Mucosa of gallbladder (tissue), 1 donor: ENCODE measurements at places on chromosomes 16 and 17. TPM values are rescaled to one million over a fixed set of nuclear protein-coding genes. Genes with fewer than 3 reads are reported as not detected.

Gene PERCC1
- not detected for total RNA-seq

Gene HOXB6
- total RNA-seq: 2.0 TPM

Gene TERB1
- total RNA-seq: not detected

Gene KRT24
- total RNA-seq: 0.17 TPM

Gene NOG
- 0.20 TPM for total RNA-seq

Gene PABPN1L
- total RNA-seq: not detected

Gene CACNA1G
- total RNA-seq: 0.26 TPM

- DNase-seq: peak; percentile 87
These were observed 11.2 kb downstream of the SPNS3 start for GRCh38 chr17:4444782-4445473.

GRCh38 chr17:82179946-82180475 lies 32.6 kb downstream of the CCDC57 start:
- no peak for DNase-seq

- DNase-seq: no peak
These were observed 17.7 kb downstream of the SLC7A6 start for GRCh38 chr16:68282064-68282452.

GRCh38 chr16:27618606-27619327 lies 68.8 kb downstream of the KATNIP start:
- no peak for DNase-seq

GRCh38 chr16:56932721-56933619 lies 1.0 kb downstream of the HERPUD1 start:
- DNase-seq: peak; percentile 89

- DNase-seq: no peak
These were observed 52.8 kb downstream of the CDH11 start for GRCh38 chr16:65069065-65069464.

- DNase-seq: no peak
These were observed 741 bp downstream of the PLK1 start for GRCh38 chr16:23679274-23679985.

DNA sequence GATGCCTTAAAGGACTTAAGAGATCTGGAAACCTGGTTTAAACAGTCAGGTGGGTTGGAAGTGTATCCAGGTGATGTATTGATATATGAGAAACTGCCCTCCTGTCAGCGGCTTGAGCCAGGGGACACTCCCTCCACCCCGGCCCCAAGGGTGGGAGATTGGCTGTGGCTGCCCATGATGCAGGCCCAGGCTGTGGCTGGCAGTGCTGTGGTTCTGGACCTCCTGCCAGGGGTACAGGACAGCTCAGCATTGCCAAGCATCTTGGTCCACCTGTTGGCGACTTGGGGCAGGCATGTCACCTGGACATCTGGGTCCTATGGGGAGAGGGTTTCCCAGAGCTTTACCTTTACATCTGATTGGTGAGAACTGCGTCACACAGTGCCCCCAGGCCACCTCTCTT lies 201.0 kb downstream of the SPECC1 start:
- no peak for DNase-seq

DNA sequence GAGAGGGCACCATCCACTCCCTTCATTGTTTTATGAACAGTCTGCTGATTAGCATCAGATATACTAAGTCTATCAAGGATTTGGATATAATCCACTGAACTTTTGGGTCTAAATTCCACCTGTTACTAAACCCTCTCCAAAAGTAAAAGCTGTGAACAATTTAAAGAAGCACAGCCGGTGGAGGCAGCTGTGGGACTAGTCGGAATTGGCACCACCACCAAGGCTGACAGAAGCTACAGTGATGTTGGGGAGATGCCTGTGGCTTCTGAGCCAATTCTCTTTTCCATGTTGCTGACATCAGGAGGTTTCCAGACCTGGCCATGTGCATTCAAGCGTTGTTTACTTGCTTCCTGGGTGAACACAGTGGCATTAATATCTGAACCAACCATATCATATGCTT lies 679.0 kb upstream of the CA10 start:
- no peak for DNase-seq

GRCh38 chr16:82700541-82701235 lies 73.9 kb downstream of the CDH13 start:
- no peak for DNase-seq

DNA sequence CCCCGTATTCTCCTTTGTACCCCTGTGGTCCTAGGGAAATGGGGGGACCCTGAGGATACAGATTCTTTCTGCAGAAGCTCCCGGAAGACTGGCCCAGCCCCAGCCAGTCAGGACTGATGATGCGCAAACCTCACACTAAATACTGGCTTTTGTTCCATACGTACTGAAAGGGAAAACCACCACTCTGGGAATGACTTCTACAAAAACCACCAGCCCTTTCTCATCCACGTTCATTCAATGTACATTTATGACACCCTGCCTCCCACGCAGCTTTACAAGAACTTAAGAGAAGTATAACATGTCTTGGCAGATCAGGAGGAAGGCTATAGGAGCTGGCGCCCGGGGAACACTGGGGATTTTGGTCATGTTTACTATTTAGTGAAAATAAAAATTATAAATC lies 70.6 kb downstream of the MARCHF10 start:
- DNase-seq: no peak

GRCh38 chr16:70253291-70254106 lies 1.8 kb upstream of the EXOSC6 start:
- DNase-seq: no peak

DNA sequence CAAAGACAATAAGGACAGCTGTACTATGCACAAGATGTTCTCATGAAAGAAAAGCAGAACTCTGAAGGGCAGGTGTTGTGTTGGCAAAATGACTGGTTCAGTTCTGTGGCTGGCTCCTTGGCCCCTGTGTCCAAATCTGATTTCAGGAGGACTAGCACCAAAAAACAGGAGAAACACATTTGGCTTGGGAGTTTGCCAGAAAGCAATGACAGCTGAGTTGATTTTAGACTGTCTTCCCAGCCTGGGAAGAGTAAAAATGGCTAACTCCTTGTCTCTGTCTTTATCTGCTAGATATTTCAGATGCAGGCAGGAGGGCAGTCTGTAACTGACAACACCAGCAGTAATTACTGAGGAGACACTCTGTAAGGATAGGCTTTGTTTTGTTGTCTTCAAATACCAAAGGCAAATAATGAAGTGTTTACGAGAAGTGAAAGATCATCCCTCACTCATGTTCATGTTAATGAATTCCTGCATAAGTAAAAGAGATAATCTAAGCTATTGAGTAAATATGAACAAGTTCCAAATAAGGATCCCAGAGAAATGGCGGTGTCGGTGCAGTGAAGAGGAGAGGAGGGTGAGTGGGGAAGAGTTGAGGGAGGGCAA lies 989.0 kb downstream of the CDH11 start:
- DNase-seq: no peak

- DNase-seq: peak; percentile 86
These were observed 178.7 kb downstream of the SEC14L1 start for GRCh38 chr17:77319211-77320043.

GRCh38 chr17:34609210-34609609 lies 29.8 kb downstream of the TMEM132E start:
- no peak for DNase-seq

GRCh38 chr17:64635647-64636305 lies 26.3 kb downstream of the SMURF2 start:
- DNase-seq: no peak
